Gastroesophageal sphincter (tissue), 4 donors: ENCODE measurements at places on chromosomes 13 and 19. TPM values are rescaled to one million over a fixed set of nuclear protein-coding genes. Genes with fewer than 3 reads are reported as not detected.

GRCh38 chr19:40592170-40592569, 9.0 kb upstream of the LTBP4 start:
- peaks cover 25% of the 10 kb centered on the region for H3K36me3 ChIP-seq
- H3K27me3 ChIP-seq = peaks cover 29% of the 10 kb centered on the region
- H3K27ac ChIP-seq = no peak overlapping the region
- no peak overlapping the region for H3K4me3 ChIP-seq
- no peak for ATAC-seq

The FCAR gene
- 4.9 TPM for total RNA-seq

The SIGLEC14 gene
- total RNA-seq = not detected

The ATP12A gene
- total RNA-seq = not detected

DNA sequence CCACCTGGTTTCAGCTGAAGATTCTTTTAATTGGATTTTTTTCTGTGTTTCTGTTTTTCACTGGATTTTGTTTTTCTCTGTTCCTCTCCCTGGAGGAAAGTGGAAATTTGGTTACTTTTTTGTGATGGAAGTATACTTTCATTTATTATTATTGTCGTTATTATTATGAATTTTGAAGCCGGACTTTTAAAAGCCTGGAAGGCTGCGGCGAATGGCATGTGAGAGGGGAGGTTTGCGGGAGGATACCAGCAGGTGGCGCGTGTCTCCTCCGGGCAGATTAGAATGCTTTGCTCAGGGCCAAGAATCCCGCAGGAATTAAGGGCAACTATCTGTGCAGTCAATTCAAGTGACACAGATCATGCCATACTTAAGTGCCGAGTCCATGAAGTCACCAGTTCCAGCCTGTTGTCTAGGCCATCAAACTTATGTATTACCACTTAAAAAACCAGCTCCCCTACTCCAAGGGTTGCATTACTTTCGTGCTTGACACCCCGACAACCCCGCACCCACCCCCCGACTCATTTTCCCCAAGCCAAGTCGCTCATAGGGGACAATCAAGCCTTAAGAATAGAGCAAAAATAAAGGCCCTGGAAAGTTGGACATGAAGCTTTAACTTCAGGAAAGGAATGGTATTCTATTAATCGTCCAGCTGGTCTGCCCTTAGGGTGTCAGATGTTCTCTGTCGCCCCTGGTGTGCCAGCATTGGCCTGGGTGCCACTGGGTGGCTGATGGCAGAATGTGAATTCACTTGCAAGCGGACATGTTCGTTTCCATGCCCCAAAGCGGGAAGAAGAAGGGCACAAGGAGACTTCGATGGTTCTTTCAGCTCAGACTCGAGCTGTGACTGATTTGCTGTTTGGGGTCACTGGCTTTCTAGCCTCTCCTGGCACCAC, 1.3 kb upstream of the LRCH1 start:
- peak overlapping the region; percentile 97 for H3K27ac ChIP-seq
- ATAC-seq = peak; percentile 21
- no peaks in the 10 kb centered on the region for H3K36me3 ChIP-seq
- no peaks in the 10 kb centered on the region for H3K4me1 ChIP-seq
- no peaks in the 10 kb centered on the region for H3K27me3 ChIP-seq

The ZNF816 gene
- 6.6 TPM for total RNA-seq

DNA sequence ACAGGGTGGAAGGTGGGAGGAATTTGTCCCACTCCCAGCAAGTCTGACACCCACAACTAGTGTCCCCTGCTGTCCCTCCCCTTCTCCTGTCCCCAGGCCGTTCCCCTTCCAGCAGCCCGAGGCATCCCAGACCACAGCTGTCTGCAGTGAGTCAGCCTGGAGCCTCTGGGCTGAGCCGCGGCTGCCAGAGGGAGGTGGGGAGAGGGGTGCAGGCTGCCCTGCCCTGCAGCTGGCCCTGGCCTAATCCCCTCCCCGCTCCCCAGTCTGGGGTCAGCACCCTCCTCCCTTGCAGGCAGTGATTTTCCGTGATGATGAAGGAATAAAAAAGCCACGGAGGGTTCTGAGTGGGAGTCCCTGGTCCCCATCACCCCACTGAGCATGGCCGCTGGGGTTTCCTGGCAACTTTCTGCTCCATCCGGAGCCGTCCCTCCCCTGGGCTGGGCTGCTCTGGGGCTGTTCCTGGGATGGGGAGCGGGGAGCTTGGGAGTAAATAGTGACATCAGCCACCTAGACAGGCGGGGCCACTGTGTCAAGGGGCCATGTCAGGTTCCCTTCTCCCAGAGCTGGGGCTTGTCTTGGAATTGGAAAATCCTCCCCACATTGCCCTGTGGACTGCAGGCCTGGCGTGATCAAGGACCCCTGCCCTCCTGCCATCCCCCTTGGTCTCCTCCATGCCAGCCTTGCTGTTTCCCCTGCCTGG, 16.8 kb downstream of the SPC24 start:
- H3K27me3 ChIP-seq = no peaks in the 10 kb centered on the region
- H3K4me3 ChIP-seq = peak overlapping the region; percentile 35
- peak; percentile 70 for ATAC-seq
- peak overlapping the region; percentile 96 for H3K27ac ChIP-seq
- no peaks in the 10 kb centered on the region for H3K36me3 ChIP-seq
- peaks cover 75% of the 10 kb centered on the region for H3K4me1 ChIP-seq

GRCh38 chr13:51881296-51881695, 19.5 kb downstream of the CCDC70 start:
- H3K27ac ChIP-seq = no peak overlapping the region
- H3K4me3 ChIP-seq = no peak overlapping the region
- ATAC-seq = no peak
- no peaks in the 10 kb centered on the region for H3K36me3 ChIP-seq
- no peaks in the 10 kb centered on the region for H3K4me1 ChIP-seq

The BICRA gene
- 29.1 TPM for total RNA-seq

GRCh38 chr13:24038841-24039330, 121.6 kb upstream of the SPATA13 start:
- no peak overlapping the region for H3K4me3 ChIP-seq
- H3K36me3 ChIP-seq = no peaks in the 10 kb centered on the region
- peaks cover 27% of the 10 kb centered on the region for H3K4me1 ChIP-seq
- H3K27ac ChIP-seq = peak overlapping the region; percentile 35

The SULT2B1 gene
- total RNA-seq = 0.93 TPM

DNA sequence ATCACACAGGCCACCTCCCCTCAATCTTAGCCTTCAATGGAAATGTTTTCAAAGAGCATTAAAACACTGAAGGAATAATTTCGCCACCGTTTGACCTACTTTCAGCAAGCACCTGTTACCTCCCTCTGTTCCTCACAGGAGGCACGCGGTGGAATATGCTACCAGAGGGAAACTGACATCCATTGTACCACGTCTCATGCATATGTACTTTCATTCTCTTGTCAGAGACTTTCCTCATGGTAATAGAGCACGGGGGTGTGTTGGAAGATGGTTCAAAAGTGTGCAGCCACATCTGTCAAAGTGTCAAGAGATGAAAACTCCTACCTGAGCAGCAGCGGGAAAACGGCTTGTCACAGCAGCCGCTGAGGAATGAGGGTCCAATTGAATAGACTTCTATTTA, 143.4 kb downstream of the NALCN start:
- H3K27ac ChIP-seq = no peak overlapping the region
- no peaks in the 10 kb centered on the region for H3K4me1 ChIP-seq
- no peaks in the 10 kb centered on the region for H3K36me3 ChIP-seq
- H3K4me3 ChIP-seq = no peak overlapping the region

DNA sequence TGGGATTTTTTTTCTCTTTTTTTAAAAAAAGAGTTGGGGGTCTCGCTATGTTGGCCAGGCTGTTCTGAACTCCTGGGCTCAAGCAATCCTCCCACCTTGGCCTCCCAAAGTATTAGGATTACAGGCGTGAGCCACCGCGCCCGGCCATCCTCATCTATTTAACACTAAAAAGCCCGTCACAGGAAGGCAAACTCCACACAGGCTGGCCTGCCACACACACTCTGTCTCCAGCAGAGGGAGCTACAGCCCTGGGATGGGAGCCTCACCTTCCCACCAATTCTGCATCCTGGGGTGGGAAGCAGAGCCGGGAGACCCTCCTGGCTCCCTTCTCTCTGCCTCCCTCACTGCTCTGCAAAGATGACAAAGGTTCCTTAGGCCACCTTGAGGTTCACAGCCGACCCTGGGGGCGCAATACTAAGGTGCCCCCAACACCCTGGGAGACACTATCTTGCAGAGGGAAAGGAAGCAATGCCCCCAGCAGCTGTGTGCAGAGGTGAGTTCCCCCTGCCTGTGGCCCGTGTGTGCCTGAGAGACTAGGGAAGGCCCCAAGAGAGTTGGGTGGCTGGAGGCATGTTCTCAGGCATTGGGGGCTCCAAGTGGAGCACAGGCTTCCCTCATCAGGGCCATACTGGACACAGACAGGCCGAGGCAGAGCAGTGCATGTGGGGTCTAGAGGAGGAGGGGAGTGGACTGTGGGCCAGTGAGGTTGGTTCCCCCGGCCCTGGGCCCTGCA, 27.4 kb upstream of the TIMM44 start:
- no peak for ATAC-seq
- no peaks in the 10 kb centered on the region for H3K27me3 ChIP-seq
- H3K4me3 ChIP-seq = no peak overlapping the region
- no peaks in the 10 kb centered on the region for H3K36me3 ChIP-seq
- no peak overlapping the region for H3K27ac ChIP-seq
- H3K4me1 ChIP-seq = no peaks in the 10 kb centered on the region

GRCh38 chr13:28459911-28460310, 35.0 kb downstream of the FLT1 start:
- H3K36me3 ChIP-seq = no peaks in the 10 kb centered on the region
- no peak for ATAC-seq
- no peak overlapping the region for H3K4me3 ChIP-seq
- no peaks in the 10 kb centered on the region for H3K4me1 ChIP-seq
- H3K27me3 ChIP-seq = peaks cover 10% of the 10 kb centered on the region

- H3K4me3 ChIP-seq = no peak overlapping the region
- ATAC-seq = no peak
- H3K4me1 ChIP-seq = no peaks in the 10 kb centered on the region
- H3K27ac ChIP-seq = no peak overlapping the region
- no peaks in the 10 kb centered on the region for H3K27me3 ChIP-seq
- H3K36me3 ChIP-seq = no peaks in the 10 kb centered on the region
These were observed 21.1 kb upstream of the STK24 start for GRCh38 chr13:98598043-98598442.

The DUS3L gene
- total RNA-seq = 28.3 TPM

DNA sequence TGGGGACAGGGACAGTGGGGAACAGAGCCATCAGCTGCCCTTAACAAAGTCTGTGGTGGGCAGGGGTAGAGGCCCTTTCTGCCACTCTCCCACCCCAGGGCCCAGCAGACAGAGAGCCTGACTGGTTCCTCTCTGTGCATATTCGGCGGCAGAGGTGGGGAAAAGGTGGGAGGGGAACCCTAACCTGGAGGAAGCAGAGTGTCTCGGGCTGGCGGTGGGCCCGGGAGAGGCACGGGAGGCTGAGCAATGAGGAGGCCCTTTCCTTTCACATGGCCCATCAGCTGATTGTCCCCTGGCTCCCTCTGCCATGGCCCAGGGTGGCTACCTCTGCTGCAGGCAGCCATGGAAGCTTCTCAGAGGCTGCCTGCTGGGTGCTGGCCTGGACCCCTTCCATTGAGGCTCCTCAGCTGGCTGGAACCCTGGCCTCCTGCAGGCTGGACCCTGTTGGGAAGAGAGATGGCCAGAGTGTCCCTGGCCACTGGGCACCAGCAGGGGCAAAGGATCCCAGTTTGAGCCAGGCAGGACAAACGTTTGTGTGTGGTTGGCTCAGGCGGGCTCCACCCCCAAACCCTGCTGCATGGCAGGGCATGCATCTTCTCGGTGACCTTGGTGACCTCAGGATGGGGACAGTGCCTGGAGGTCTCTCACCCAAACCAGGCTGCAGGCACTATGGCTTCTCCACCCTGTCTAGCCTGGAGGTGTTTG, 202.8 kb upstream of the ZNF536 start:
- H3K27me3 ChIP-seq = peaks cover 16% of the 10 kb centered on the region
- no peak overlapping the region for H3K4me3 ChIP-seq
- no peaks in the 10 kb centered on the region for H3K36me3 ChIP-seq
- no peak overlapping the region for H3K27ac ChIP-seq
- ATAC-seq = no peak

DNA sequence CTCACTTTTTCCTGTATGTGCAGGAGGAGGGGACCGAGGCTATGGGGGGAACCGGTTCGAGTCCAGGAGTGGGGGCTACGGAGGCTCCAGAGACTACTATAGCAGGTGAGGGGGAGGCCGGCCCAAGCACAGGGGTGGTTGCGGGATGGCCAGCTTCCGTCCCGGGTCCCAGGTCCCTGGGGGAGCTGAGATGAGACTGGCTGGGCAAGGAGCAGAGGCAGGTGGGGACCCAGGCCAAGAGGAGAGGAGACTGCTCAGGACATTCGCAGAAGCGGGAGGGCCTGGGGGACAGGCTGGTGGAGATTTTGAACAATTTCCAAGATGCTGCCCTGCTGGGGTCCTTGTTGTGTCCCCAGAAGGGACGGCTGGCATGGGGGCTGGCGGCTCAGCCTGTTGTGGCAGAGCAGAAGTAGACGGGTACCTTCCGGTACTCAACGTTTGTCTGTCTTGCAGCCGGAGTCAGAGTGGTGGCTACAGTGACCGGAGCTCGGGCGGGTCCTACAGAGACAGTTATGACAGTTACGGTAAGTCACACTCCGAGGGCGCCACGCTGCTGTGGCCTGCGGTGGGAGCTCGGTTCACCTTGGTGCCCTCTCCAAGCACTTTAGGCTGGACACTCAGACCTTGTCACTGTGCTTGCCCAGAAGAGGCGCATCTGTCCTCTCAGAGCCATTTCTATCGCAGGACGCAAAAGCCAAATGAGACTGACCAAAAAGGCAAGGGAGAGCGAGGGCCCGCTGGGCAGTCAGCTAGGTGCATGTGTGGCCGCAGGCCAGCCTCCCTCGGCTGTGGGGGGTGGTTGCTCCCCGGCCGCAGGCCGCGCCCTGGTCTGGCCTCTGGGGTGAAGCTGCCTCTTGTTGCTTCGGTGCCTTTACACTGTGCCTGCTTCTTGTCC, 2.6 kb downstream of the CIRBP start:
- no peak for ATAC-seq
- peaks cover 3% of the 10 kb centered on the region for H3K4me1 ChIP-seq
- no peak overlapping the region for H3K4me3 ChIP-seq
- no peak overlapping the region for H3K27ac ChIP-seq
- no peaks in the 10 kb centered on the region for H3K27me3 ChIP-seq

GRCh38 chr19:57830071-57830602, at the start of gene ZNF587B:
Gene ZNF587B, plus strand, starts transcription at chr19:57830299. Its CDS starts 230 bp downstream, at chr19:57830529.
- H3K27ac ChIP-seq = peak within 1 kb of the TSS; percentile 64
- peak within 1 kb of the TSS; percentile 55 for H3K4me3 ChIP-seq
- no peaks in the 10 kb centered on the region for H3K4me1 ChIP-seq
- peak; percentile 85 for ATAC-seq
- H3K36me3 ChIP-seq = no peaks in the 10 kb centered on the region

- ATAC-seq = no peak
- no peak overlapping the region for H3K4me3 ChIP-seq
- H3K4me1 ChIP-seq = no peaks in the 10 kb centered on the region
- H3K36me3 ChIP-seq = no peaks in the 10 kb centered on the region
- H3K27ac ChIP-seq = no peak overlapping the region
These were observed 1806.1 kb upstream of the MIR17HG start for GRCh38 chr13:89541091-89542030.

The PSG11 gene
- not detected for total RNA-seq

- H3K27ac ChIP-seq = no peak overlapping the region
- no peak for ATAC-seq
- H3K36me3 ChIP-seq = no peaks in the 10 kb centered on the region
- H3K27me3 ChIP-seq = no peaks in the 10 kb centered on the region
- no peak overlapping the region for H3K4me3 ChIP-seq
- H3K4me1 ChIP-seq = no peaks in the 10 kb centered on the region
These were observed 26.0 kb downstream of the ATP8A2 start for GRCh38 chr13:25397763-25398162.

GRCh38 chr13:100673713-100674571, 653 bp downstream of the TMTC4 start:
- peak overlapping the region; percentile 94 for H3K27ac ChIP-seq
- H3K36me3 ChIP-seq = no peaks in the 10 kb centered on the region
- H3K4me1 ChIP-seq = no peaks in the 10 kb centered on the region
- peak; percentile 42 for ATAC-seq
